AG04450 (cell line): ENCODE measurements at places on chromosomes 4 and X.

- DNase-seq: no peak
Measured at GRCh38 chr4:30181512-30181911, 538.7 kb upstream of the PCDH7 start.

DNA sequence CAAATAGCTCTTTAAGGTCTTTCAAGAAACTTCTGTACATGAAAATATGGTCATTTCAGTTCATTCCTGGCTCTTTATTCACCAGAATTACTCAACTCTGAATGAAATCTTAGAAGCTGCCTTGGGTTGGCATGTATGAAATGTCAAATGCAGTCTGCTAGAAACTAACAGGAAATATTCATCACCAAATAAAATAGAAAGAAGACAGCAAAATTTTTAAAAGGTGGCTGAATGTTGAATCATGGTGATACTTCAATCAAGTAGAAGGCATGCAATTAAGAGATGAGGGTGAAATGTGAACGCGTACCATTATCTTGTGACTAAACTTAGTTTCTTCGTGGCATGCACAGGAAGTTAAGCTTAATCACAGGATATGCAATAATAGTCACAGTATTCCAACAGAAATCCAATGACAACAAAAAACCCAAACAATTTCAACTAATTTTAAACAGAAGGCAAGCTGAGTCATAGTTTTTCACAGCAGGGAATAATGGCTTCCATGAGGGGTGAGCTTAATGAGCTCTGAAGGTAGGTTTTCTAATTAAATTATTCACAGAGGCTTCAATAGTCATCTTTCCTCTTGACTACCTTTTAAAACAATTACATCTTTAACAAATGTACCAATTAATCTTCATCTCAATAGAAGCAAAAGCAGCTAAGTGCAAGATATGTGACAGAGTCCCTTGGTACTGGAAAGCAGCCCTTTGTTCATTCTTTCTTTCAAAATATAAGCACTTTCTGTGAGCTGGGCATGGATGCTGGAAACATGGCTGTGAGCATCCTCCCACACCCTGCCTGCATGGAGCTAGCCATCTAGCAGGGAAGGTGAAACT is 44.5 kb downstream of the SCFD2 start:
- DNase-seq: peak; percentile 29

DNA sequence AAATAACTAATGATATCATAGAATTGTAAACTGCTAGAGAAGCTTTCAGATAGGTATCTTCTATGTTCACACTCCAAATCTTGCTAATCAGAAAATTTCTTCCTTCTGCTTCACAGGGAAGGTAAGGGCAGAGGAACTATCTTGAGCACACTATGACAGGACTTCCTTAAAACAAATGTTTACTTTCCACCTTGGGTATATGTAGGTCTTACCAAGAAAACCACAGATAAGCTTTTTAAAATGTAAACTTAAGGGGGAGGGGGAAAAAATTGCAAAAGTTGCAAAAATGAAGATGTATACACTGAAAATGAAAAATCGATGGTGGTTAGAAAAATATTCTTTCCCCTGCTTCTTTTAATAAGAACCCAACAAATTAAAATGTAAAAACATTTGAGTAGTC is 30.9 kb downstream of the YTHDC1 start:
- no peak for DNase-seq

- no peak for DNase-seq
Measured at GRCh38 chr4:44756559-44756958, 30.2 kb upstream of the GNPDA2 start.

DNA sequence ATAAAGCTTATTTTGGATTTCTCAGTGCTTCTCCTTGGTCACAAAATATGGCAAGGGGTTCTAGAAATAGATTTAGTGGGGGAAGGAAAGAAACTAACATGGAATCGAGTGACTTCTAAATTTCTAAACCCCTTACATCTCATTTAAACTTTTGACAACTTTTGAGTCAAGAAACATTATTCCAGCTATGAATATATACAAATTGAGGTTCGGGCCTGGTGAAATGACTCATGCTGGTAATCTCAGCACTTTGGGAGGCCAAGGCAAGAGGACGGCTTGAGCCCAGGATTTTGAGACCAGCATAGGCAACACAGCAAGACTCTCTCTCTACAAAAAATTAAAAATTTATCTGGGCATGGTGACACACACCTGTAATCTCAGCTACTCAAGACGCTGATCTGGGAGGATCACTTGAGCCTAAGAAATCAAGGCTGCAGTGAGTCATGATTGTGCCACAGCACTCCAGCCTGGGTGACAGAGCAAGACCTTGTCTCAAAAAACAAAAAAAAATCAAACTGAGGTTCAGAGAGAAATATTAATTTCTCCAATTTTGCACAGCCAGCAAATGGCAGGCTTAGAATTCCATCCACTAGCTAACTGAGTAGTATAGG is 99.8 kb downstream of the ANXA3 start:
- no peak for DNase-seq

DNA sequence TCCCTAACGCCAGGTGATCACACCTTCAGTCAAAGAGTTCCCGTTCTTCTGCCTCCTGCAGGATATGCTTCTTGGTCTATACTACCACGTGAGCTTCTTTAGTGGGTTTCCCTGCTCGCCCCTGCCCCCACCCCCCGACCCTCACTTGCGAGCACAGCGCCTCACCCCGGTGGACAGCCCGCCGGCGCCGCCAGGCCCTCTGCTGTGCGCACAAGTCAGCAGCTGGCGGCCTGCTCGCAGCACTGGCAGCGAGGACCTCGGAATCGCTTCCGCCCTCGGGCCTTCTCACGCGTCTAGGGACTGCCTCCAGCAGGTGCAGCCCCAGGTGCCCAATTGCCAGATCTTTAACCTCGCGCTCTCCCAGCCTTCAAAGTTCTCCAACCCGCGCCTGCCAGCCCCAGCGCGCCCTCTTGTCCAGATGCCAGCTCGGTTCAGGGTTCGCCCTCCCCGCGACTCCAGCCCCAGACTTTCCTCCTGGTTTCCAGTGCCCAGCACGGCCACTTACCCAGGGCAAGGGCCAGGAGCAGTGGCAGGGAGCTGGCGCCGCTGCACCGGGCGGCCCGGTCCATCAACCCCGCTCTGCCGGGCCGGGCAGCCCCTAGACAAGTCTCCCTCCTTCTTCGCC is 454 bp downstream of the BTC start:
- no peak for DNase-seq

- no peak for DNase-seq
Measured at GRCh38 chr4:41514169-41514568, 23.8 kb upstream of the LIMCH1 start.

DNA sequence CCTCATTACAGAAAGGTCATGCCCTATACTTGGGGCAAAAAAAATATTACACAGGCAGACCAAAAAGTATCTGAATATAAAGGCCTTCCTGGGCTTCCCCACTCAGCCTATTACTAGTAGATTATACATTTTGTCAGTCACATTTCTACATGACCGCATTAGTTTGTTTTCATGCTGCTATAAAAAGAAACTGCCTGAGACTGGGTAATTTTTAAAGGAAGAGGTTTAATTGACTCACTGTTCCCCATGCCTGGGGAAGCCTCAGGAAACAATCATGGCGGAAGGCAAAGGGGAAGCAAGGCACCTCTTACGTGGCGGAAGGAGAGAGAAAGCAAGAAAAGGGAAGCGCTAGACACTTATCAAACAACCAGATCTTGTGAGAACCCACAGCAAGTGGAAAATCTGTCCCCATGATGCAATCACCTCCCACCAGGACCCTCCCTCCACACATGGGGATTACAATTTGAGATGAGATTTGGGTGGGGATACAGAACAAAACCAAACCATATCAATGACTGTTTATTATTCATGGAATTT is 1312.0 kb downstream of the PCDH7 start:
- DNase-seq: no peak

- DNase-seq: no peak
Measured at GRCh38 chr4:162104459-162105124, 59.2 kb downstream of the FSTL5 start.

- no peak for DNase-seq
Measured at GRCh38 chrX:106042296-106042695, 3.8 kb upstream of the SERPINA7 start.

GRCh38 chrX:107728371-107729099 is 47.1 kb downstream of the TSC22D3 start:
- DNase-seq: no peak

GRCh38 chrX:13220916-13221315 is 98.9 kb downstream of the ATXN3L start:
- DNase-seq: peak; percentile 48

DNA sequence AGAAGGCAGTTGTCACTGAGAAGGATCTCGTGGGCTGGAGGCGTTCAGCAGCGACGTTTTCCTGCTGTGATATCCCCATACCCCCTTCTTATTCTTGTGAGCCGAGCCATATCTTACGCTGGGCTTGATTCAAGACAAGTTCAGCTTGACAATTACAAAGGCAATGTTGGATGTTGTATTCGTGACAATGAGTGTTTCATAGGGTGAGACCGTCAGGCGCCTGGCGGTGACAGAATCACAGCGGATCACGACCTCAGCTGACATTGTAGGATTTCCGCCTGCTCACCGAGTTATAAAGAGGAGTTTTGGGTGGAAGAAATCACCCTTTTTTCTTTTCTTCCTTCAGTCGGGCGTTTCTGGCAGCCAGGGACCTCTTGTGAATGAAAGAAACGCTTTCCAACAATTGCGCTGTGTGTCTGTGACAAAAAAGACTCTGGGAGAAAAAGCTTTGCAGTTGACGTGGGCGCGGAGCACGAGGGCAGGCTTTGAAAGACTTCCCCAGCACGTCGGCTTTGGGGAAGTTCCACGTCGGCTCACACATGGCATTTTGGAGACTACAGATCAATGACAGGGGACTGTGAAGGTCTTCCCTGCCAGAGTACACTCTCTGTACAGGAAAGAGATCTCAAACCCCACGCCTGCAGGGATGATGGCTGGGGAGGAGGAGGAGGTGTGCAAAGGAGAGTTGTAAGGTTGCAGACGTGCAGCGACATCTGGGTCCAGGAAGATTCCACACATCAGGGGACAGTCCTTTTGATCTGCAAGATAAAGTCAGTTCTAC is 135.4 kb downstream of the CRLF2 start:
- no peak for DNase-seq

- DNase-seq: no peak
Measured at GRCh38 chr4:98908182-98908581, 20.8 kb downstream of the EIF4E start.

DNA sequence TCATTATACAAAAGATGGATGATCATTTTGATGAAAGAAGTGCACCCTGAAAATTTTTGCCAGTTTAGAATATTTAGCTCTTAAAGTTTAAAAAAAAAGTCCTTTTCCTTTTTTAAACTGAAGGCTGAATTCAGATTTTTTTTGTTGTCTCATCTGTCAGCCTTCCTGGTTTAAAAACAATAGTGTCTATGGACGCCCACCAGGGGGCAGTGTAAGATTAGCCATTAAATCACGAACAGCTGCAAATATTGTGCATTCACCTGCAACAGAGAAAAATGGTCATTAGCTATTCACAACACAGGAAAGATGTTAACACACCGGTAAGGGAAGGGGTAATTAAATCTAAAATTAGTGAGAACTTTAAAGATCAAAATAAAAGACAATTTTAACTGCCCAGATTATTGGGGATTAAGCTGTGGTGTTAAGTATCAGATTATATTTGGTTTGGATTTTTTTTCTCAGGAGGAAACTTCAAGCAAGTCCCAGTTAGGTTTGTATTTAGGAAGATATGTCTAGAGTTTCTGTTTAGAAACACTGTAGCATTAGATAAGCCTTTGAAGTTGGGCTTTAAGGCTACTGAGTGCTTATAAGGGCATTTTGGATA is 4.4 kb upstream of the CXorf38 start:
- DNase-seq: no peak

- DNase-seq: no peak
Measured at GRCh38 chrX:63869506-63869905, 84.5 kb upstream of the ARHGEF9 start.

- no peak for DNase-seq
Measured at GRCh38 chr4:165328708-165329107, 1.2 kb downstream of the MSMO1 start.

DNA sequence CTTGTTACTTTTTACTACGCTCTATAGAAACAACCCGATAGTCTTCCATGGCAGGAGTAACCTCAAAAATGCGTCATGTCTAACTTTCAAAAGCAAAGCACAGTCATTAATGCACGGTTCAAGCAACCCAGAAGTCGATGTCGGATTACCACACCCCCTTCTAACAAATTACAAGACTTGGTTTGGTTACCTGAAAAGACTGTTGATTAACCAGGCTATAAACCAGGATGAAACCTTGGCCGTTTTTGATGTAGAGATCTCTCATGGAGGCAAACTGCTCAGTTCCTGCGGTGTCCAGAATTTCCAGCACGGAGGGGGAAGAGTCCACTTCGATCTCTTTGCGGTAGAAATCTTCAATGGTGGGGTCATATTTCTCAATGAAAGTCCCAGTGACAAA is 2.4 kb downstream of the RAP2C start:
- no peak for DNase-seq

- DNase-seq: no peak
Measured at GRCh38 chr4:55592014-55592413, at the start of gene PDCL2. Gene PDCL2 (minus strand): TSS chr4:55592245. CDS start chr4:55592109, 136 bp downstream.

- DNase-seq: no peak
Measured at GRCh38 chr4:158860856-158861255, 92.0 kb downstream of the FNIP2 start.

GRCh38 chr4:120965938-120966337 is 43.4 kb upstream of the PRDM5 start:
- DNase-seq: no peak
